Muscle of leg (tissue), 16 donors: ENCODE measurements at places on chromosomes 16 and 17. TPM values are rescaled to one million over a fixed set of nuclear protein-coding genes. Genes with fewer than 3 reads are reported as not detected.

Gene NOTUM
- 4.6 TPM for polyA plus RNA-seq

Gene BTBD17
- polyA plus RNA-seq: 0.11 TPM

GRCh38 chr16:379961-380761 is 1.6 kb downstream of the PGAP6 start:
- DNase-seq: no peak

GRCh38 chr16:67447508-67448076 is 16.7 kb downstream of the HSD11B2 start:
- DNase-seq: peak; percentile 85

GRCh38 chr17:36739208-36739607 is 137.8 kb downstream of the MRM1 start:
- no peak for DNase-seq

Gene MLYCD
- 3.2 TPM for polyA plus RNA-seq

DNA sequence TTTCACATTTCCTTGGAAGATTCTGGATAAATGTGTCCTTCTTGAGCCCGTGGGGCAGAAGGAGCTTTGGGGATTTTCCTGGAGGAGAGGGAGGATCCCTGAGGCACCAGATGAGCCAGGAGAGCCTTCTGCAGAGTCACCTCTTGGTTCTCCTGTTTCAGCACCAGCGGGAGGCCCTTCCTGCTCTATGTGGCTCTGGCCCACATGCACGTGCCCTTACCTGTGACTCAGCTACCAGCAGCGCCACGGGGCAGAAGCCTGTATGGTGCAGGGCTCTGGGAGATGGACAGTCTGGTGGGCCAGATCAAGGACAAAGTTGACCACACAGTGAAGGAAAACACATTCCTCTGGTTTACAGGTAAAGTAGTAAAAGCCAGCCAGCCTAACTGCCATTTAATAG is 77.1 kb downstream of the ARSG start:
- DNase-seq: no peak

DNA sequence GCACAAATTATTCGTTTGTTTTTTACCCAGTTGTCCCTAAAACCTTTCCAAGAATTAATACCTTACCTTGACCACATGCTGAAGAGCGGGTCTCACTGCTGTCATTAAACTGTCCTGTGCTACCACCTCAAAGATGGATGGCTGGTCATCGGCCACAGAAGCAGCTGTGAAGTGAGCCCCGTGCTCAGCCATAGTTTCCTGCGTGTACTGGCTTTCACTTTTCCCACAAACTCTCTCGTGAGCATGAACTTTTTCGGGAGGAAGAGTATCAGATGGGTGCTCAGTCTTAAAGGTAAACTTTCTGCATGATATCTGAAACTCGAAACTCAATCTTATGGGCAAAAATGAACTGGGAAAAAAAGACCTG is 558 bp downstream of the PEX12 start:
- DNase-seq: peak; percentile 38

Gene C16orf87
- polyA plus RNA-seq: 21.7 TPM

Gene DOC2B
- 4.7 TPM for polyA plus RNA-seq

DNA sequence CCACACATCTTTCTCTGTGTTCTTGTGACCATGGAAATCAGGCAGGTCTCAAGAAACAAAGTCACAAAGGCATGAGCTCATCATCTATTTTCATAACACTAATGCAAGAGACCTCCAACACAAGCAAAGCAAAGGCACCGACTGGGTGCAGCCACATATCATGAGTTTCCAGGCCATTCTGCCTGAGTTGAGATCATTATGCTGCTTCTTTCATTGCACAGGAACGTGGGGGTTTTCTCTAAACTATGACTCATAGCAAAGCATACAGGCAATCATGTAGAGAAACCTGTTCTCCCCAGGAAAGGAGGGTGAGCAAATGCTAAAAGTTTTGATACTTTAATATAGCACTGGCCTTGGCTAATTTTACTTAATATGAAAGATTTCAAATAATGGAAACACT is 60.7 kb downstream of the GRIN2A start:
- DNase-seq: no peak

DNA sequence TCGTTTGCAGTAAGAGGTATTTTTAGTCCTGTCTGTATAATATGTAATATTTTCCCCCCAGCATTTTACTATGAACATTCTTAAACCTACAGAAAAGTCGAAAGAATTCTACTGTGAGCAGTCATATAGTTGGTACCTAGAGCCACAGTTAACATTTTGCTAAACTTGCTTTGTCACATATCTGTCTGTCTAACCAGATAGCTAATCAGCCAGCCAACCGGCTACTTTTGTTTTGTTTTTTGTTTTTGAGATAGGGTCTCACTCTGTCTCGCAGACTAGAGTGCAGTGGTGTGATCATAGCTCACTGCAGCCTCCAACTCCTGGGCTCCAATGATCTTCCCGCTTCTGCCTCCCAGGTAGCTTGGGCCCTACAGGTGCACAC is 73.3 kb downstream of the ABCC1 start:
- no peak for DNase-seq

Gene KRTAP4-5
- polyA plus RNA-seq: not detected

Gene SULT1A1
- 9.0 TPM for polyA plus RNA-seq

- DNase-seq: peak; percentile 30
Observed at GRCh38 chr17:66689221-66689620, 145.7 kb upstream of the CACNG5 start.

Gene KRTAP4-1
- not detected for polyA plus RNA-seq

GRCh38 chr16:73149334-73149733 is 101.4 kb upstream of the ZFHX3 start:
- DNase-seq: no peak

DNA sequence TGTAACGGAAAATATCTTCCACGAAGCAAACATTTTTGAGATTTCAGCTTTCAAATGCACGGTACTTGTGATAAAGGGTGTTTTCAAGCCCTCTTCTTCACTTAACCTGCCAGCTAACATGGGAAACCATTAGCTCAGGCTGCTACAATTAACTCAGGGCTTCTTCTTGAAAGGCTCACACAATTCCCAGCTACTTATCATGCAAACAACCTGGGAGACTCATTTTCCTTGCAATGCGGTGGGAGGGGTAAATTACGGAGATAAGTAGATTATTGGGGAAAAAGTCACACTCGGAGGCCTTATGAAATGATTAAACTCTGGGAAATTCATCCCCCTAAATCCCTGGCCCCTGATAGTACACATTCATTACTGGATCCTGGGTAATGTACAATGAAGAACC is 266.4 kb downstream of the STX8 start:
- DNase-seq: no peak

GRCh38 chr17:56230660-56231059 is 77.4 kb downstream of the ANKFN1 start:
- no peak for DNase-seq

DNA sequence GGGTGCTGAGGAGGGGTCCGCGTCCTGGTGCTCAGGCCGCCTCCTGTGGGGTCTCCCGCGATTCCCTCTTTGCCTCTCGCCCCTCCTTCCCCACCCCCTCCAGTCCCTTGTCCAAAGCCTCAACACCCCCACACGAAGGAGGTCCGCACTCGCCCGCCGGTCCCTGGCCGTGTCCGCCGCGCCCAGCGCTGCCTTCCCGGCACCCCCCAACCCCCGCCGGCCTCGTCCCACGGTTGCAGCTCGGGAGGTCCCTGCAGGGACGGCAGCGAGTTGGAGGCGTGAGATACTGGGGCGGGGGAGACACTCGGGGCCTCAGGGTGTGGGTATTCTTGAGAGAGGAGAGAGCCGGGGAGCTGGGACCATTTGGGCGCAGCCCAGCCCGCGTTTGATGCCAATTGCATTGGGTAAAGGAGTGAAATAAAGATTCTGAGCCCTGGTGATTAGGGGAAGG is 468 bp downstream of the FLYWCH2 start:
- DNase-seq: peak; percentile 35
